ENCODE measurements at places on chromosomes 7 and 10.

GRCh38 chr7:24786941-24787340 is 29.7 kb upstream of the GSDME start:
- no peak for DNase-seq

- DNase-seq: no peak
Measured at GRCh38 chr10:3787016-3787400, 2.0 kb upstream of the KLF6 start.

DNA sequence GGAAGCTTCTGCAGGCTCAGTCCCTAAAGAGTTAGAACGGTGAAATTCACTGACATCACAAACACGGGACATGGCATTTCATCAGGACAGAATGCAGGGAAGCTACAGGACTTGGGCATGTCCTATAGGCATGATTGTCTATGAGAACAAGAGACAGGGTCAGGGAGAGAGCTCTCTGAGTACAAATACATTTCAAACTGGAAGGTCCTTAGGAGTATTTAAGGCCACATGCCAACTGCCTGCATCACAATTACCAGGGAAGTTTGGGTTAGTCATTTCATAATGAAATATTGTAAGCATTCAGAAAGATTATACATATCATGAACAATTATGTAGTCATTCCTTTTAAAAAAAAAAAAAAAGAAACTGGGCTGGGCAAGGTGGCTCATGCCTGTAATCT is 71.3 kb downstream of the CREB3L2 start:
- no peak for DNase-seq

- DNase-seq: no peak
Measured at GRCh38 chr10:124534231-124534798, 72.7 kb downstream of the LHPP start.

DNA sequence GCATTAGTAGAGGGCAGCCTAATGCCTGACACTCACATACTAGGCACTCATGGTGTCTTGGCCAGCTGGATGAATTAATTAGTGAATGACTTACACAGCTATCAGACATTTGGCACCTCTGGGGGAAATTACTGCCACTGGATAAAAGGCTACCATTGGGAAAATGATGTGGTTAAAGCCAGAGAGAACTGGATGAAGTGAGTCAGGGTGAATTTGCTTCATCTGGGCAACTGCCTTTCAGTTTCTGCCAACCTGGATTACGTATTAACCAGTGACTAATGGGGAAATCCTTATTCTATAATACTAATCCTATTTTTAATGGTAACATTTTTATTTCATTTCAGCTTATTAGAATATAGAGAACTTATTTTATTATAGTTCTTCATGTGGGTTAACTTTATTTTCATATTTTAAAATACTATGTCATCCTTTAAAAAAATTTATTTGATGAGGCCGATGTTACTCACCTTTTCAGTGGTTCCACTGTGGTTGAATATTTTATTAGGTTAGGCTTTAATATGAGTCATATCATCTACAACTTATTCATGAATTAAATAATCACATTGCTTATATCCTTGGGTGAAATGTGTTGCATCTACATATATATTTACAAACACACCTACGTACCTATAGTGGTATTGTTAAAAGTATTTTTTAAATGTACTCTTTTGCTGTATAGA is 85.6 kb upstream of the CAPZA2 start:
- no peak for DNase-seq

GRCh38 chr7:129840757-129841156 is 112.0 kb downstream of the UBE2H start:
- no peak for DNase-seq

- no peak for DNase-seq
Measured at GRCh38 chr7:27943241-27943640, 203.3 kb downstream of the TAX1BP1 start.

GRCh38 chr7:157737151-157738065 is 400.6 kb downstream of the DNAJB6 start:
- no peak for DNase-seq

- DNase-seq: no peak
Measured at GRCh38 chr10:6815346-6815745, 235.3 kb upstream of the PRKCQ start.

DNA sequence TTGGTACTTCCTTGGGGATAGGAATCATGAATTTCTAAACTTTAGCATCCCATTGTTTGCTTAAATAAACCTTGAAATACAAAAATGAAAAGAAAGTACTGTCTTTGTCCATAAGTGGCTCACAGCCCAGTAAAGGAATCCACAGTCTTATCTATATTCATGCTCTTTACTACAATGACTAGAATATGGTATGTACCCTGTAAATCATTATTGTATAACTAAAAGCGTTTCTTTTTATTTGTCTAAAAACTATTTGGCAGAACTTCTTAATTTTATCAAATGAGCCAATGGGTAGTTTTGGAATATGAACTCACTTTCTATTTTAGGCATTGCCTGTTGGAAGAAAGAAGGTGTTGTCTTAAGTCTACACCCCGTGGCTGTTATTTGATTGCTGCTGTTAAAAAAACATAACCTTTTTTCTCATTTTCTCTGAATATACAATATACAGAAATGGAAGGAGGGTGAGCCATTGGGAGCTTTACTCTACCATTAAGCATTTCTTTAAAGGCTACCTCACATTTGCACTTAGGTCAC is 12.4 kb upstream of the STRIP2 start:
- no peak for DNase-seq

GRCh38 chr10:9228771-9229170 is 1174.3 kb downstream of the GATA3 start:
- DNase-seq: no peak

DNA sequence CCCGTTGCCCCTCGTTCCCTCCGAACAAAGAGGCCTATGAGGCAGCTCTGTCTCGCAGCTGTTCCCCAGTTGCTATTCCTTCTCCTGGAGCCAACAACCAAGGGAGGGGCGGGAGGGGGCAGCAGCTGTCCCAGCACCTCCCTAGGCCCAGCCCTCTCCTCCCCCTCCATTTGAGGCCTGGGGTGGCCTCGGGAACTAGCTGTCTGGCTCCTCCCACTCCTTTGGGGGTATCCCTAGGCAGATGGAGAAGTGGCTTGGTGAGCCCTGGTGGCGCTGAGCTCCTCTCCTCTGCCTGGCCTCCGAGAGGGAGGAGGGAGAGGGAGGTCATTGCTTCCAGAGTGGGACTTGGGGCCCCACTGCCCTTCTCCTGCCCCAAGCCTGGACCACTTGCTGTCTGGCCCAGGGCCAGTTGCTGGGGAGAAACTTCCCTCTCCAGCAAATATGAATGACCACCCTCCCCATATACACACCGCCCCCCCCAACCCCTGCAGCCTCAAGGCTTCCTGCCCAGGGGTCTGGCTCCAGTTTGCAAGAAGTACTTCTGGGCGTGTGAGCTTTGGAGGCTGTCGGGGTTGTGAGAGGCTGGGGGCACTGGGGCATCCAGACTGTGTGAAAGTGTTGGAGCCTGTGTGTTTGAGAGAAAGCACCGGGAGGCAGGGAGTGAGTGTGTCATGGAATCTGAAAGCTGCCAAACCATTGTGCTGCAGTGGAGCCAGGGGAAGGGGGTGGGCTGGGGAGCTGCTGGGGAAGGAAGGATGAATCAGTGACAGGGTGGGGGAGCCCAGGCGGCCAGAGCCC is 3.1 kb downstream of the FLNC start:
- DNase-seq: no peak

DNA sequence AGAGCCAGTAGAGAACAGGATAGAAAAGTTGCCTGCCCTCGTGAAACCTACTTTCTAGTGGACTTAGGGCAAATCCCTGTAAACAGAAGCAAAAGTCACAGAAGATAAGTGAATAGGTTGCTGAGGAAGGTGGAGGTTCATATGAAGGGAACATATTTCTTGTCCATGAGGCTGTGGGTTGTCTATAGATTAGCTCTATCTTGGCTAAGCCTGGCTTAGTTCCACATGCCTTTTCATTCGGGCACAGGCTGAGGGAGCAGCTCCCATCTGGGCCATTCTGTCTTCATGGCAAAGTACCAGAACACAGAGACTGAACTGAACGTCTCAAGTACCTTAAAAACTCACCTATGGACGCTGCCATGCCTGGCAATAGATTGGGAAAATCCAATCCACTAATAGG is 45.3 kb downstream of the BZW2 start:
- no peak for DNase-seq

DNA sequence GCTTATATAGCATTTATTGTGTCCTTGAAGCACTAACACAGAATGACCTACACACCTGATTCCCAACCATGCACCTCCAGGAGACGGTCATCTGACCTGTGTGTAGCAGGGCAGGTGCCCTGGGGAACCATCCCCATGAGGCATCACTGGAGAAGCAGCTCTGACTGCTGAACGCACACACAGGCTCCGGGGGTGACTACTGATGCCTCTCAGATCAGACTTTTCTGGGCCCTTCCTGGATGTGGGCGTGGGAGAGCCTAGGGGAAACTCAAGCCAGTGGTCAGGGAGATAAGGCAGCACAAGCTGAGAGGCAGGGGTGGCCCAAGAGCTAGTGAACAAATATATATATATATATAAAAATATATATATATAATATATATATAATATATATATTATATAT is 37.6 kb downstream of the CPXM2 start:
- DNase-seq: no peak

- no peak for DNase-seq
Measured at GRCh38 chr7:100822236-100823139, 4.8 kb downstream of the EPHB4 start.

- no peak for DNase-seq
Measured at GRCh38 chr7:92586403-92586802, 3.8 kb downstream of the FAM133B start.

- no peak for DNase-seq
Measured at GRCh38 chr7:99155211-99155610, 11.3 kb upstream of the SMURF1 start.

DNA sequence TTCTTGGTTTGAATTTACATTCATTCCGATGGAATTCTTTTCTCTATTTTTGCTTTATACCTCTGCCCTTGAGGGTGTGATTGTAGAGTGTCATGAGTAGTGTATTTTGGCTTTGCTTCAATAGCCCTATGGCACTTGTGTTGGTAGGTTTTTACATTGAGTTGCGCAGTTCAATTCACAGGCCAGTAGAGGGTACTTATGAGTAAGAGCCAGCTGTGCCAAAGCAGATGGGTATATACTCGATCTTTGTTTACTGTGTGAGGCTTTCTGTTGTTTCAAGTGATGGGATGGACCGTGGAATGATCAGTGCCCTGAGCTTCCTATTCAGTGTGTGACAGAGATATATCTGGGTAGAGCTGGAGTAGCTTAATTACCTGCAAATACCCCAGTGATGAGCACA is 4.3 kb upstream of the AKR1C3 start:
- DNase-seq: no peak

DNA sequence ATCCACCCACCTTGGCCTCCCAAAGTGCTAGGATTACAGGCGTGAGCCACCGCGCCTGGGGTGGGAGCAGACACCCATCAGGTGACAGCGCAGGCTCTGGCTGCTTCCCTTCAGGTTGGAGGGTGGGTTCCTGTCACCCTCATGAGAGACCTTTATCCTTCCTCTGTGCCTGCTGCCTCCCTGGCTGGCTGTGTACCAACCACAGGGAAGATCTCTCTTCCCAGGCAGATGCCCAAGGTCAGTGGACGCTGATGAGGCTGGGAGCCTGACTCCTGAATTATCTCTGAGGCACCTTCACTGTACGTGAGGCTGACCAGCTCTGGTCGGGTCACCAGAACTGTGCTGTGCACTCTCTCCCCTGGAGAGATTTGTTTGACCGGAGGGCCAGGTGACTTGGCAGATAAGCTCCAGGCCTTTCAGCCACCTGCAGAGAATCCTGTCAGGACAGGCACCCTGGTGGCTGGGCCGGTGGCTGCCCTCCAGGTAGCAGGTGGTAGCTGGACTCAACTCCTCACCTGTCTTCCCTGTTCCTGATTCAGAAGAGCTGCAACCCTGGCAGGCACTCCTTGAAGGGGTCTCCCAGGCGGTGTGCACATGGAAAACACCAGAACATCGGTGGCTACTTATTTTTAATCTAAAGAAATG is 251.9 kb downstream of the GLRX3 start:
- DNase-seq: no peak

- DNase-seq: peak; percentile 87
Measured at GRCh38 chr7:101363734-101364374, 1.2 kb downstream of the COL26A1 start.

DNA sequence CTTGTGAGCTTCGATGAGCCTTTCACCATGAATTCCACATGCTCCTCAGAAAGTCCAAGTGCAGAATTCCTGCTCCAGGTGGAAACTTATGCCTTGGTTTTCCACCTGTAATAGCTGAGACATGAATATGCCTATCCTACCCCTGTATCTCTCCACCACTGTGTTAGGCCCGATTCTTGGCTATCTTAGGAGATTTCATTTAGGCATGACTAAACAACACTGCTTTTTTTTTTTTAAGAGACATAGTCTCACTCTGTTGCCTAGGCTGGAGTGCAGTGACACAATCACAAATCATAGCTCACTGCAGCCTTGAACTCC is 57.2 kb downstream of the NCAPG2 start:
- DNase-seq: no peak

DNA sequence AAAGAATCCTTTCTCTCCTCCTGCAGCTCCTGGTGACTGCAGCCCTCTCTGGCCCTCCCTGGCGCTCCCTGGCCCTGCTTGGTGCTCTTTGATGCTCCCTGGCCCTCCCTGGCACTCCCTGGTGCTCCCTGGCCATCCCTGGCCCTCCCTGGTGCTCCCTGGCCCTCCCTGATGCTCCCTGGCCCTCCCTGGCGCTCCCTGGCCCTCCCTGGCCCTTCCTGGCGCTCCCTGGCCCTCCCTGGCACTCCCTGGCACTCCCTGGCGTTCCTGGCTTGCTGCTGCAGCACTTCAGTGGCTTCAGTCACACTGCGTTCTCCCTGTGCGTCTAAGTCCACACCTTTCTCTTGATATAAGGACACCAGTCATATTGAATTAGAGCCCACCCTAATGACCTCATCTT is 15.2 kb upstream of the FGFR2 start:
- DNase-seq: no peak

GRCh38 chr10:117496031-117496430 is 46.5 kb upstream of the EMX2 start:
- no peak for DNase-seq

DNA sequence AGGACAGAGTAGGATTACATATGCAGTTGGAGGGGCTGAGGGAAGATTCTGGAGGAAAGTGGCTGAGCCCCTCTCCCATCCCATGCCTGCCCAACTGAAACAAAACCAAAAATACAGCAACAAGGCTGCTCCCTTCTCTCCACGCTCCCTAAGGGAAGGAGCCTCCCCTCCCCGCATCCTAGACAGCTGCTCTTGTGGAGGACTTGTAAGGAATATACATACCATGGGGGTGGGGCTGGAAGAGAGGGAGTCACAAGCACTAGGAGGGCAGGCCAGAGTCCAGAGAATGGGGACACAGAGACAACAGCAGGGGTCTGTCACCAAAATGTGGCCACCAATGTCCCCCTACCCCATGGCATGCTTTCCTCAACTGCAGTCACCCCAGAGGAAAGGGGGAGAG is 13.2 kb downstream of the LDB1 start:
- DNase-seq: no peak

- no peak for DNase-seq
Measured at GRCh38 chr10:84205853-84206525, 11.7 kb downstream of the CDHR1 start.

DNA sequence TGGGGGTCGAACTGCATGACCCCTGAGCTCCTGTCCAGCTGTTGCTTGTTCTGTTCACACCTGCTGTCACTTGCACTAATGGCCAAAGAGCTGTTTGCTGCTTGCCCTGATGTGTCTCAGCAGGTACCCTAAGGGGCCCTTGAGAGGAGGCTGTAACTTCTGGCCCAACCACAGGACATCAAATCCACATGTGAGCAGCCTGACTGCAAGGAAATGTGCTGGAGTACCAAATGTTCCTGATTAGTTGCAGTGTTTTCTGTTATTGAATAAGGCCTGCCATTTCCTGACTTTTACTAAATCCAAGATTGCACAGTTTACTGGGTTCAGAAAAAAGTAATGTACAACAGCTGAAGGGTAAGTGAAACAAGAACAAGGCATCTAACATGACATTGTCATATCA is 91.7 kb upstream of the IL6 start:
- DNase-seq: no peak
